ENCODE measurements at places on chromosomes 2 and 18.

DNA sequence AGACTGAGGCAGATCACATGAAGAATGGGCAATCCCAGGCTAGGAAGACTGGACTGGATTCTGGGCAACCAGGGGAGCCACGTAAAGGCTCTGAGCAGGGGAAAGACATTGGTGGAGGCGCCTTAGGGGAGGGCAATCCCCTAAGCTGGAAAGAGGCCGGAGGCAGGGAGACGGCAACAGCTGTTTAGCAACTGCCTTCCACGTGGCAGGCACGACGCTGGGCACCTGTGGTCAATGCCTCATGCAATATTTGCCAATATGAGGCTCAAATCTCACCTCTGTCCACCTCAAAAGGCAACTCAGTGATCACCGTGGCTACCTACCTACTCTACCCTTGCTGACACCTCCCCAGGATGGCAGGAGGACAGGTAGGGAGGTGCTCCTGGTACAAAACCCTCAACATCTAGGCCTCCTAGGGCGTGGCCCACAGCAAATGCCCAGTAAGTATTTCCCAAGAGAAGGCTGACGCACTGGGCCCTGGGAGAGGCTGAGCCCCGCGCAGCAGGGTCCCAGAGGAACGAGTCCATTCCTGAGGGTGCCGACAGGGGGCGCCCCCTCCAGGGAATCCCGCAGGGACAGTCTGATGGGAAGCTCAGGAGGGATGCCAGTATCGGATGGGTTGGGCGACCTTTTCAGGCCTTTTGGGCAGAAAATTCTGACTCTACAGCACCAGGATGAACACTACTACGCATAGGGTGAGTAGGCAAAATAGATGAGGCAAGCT, 8.9 kb downstream of the BOLA3 start:
- DNase-seq = no peak

DNA sequence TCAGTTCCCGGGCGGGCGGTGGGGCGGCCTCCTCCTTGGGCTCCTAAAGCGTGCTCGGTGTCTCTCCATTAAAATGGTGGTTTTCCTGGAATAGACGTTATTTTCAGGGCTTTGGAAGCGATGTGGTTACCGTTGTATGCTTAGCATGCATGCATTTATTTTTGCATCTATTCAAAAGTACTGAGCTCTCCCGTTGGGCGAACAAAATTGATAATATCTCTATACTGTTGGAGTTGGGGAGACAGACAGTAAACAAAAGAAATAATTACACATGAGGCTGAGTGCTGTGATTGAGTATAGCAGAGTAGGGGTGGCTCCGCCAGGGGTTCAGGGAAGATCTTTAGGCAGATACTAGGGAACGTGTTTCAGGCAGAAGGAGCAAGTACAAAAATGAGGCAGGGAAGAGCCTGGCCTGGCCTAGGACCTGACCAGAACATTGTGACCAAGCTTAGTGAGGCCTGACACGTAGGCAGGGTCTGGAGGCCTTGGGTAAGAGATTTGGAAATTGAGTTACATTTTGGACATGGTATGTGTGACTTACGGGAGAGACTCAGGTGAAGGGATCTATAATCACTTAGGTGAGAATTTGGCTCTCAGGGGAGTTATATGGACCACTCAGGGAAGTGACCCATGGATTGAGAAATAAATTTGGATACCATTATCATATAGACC, 674 bp downstream of the NCAPH start:
- no peak for DNase-seq

DNA sequence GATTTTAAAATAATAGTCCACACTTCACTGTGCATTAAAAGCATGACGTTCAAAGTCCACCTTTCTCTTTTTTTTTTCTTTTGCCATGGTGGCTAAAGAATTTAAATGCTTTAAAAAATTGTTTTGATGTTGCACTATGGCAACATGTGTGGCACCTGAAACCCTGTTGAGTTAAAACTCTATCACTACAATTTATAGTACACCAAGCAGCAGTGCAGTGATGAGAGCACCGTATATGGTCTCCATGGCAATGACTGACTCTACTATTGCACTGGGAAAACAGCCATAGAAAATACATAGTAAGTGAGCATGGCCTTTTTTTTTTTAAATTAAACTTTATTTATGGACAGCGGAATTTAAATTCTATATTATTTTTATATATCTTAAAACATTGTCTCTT, 298.8 kb downstream of the FIGN start:
- no peak for DNase-seq

- no peak for DNase-seq
Measured at GRCh38 chr18:51447351-51448342, 250.2 kb upstream of the MEX3C start.

DNA sequence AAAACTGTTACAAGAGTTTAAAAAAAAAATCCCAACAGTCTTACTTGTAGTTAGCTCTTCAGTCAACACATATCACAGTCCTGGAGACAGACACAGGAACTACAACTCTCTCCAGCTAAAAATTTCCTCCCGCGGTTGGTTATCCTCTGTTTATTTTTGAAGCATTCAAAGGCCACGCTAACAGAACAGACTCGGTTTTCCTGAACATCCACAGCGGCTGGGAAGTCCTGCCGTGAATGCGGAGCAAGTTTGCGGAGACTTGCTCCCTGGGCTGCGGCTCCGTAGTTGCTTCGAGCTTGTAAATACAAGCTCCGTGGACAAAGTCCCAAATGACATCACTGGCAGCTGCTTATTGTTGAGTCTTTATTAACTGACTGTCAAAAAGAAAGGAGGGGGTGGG, at the start of gene NCKAP5:
Gene NCKAP5, minus strand, starts transcription at position 292 of the 400 bp plus-strand sequence. CDS start 50,937 bp downstream, outside the sequence.
- DNase-seq = no peak

DNA sequence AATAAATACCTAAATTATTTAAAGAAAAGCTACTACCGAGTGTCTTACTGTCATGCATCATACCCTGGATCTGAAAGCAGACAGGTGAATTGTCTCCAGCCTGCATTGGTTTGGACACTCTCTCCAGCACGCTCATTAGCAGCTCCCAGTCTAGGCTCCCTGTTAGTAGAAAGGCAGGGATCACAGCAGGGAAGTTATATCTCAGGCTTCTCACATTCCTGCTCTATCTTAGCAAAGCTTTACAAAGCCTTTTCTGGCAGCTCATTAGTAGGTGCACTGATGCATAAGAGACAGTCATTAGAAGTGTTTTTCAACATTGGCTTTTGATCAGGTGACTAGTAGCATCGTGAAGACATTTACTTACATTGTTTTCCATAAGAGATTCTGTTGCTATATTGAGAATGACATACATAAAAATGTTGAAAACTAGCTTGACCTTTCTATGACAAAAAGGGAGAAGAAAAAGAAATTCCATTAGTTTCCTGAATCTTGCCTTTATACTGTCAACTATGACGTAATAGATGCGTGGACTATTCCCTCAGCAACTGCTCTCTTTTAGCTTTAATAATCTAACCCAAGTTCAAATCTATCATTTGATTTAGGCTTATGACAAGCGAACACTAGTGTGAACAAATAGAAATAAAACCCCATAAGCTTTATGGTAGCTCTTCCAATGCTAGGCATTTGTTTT, 408.7 kb upstream of the KCNH7 start:
- DNase-seq = no peak

GRCh38 chr2:128798502-128799283, 480.0 kb upstream of the HS6ST1 start:
- DNase-seq = no peak

GRCh38 chr2:29747786-29748470, 173.5 kb downstream of the ALK start:
- DNase-seq = peak; percentile 63
